ENCODE measurements at places on chromosomes 2 and 18.

DNA sequence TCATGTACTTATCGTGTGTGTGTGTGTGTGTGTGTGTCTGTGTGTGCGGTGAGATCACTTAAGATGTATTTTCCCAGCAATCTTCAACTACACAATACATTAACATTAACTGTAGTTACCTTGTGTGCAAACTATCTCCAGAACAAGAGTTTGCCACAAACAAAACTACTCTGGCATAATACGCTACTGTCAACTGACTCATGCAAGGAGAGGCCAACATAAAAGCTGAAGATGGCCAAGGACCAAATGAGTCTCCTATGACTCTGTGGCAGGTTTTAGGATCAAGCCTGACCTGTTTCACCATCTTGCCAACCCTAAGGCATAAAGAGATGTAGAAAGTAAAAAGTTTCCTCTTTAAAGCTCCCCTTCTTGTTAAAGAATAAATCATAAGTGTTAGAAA is 20.1 kb downstream of the CYB5A start:
- no peak for DNase-seq

DNA sequence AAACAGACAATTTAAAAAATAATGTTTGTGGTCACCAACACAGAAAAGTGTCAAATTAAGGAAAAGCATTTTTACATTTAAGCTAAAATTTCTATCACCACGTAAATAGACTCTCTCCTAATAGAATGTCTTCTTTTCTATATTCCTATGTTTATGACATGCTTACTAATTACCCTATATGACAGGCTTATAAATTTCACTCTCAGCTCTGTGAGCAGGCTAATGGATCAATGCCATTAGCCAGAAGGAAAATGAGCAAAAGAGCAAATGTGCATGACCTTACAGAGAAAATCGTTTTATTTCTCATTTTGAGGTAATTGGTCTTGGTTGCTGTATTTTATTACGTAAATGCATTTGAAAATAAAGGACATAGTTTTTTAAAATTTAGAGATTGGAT is 209.7 kb downstream of the TMX3 start:
- no peak for DNase-seq

DNA sequence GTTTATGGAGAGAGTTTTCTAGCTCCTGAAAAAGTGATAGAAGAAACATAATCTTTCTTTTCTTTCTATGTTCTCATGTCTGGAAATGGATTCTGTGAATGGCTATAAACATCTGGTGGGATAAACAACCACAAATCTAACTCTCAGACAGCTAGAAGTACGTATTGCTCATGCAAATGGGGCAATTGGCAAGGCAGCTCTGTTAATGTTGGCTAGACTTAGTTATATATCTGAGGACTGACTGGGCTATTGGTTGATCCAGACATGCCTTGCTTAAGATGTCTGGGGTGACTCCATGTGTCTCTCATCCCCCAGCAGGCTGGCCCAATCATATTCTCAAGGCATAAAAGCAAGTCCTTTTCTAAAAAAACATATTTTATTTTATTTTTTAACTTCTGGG is 939.2 kb upstream of the NRXN1 start:
- no peak for DNase-seq

DNA sequence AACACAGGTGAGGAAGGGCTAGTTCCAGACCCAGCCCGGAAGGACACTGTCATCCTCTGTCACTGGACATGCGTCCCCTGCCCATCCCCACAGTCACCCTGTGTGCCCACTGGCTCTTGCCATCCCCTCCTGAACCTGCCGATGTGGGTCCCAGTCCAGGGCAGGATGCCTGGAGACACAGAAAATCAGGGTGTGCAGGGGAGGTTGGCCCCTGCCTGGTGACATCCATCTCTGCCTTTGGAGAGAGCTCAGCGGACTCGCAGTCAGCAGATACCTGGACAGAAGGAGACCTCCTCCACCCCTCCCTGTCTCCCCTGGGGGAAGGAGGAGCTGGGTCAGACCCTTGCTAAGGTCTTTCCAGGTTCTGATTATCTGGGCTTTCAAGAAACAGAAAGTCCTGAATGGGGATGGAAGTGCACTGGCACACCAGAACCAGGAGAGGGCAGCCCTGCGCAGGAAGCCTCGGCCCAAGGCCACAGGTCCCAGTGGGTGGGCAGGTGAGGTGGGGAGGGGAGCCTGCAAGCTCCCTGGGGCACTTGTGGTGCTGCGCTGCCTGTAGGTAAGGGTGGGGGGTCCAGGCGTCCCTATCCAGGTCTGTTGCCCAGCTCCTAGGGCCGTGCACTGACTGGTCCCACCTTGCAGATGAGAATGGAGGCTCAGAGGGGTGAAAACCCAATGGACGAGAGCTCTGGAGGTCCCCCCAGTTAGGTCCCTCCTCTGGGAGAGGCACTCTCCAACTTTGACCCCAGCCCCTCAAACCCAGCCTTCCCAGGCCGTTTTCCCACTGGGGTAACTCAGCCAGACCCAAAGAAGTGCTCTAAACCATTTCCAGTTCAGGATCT is 9.7 kb upstream of the OTOS start:
- peak; percentile 44 for DNase-seq

- peak; percentile 80 for DNase-seq
Observed at GRCh38 chr18:76349067-76349715, 145.9 kb downstream of the ZNF516 start.

DNA sequence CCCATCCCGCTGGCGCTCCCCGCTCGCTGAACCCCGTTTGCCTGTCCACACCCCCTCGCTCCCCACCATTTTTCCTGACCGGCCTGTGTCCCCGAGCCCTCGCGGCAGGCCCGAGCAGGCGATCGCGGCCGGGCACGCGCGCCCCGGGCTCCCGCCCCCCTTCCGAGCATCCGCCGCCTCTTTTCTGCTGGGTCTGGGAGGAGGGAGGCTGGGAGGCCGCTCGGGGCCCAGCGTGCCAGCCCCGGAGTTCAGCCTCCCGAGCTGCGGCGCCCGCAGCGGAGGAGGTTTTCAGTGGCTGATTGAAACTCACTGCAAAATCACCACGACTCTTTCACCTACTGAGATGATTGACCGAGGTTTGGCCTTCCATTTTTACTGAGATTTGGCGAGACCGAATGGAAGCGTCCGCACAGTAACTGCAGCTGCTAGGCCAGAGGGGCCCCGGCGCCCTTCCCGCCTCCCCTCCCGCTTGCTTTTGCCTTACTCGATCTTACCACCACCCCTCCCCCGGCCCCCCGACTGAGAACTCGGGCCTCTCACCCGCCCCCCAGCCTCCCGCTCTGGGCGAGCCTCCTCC is 4.8 kb downstream of the SOX11 start:
- no peak for DNase-seq

- DNase-seq: no peak
Observed at GRCh38 chr2:224386876-224387275, 15.0 kb downstream of the FAM124B start.

DNA sequence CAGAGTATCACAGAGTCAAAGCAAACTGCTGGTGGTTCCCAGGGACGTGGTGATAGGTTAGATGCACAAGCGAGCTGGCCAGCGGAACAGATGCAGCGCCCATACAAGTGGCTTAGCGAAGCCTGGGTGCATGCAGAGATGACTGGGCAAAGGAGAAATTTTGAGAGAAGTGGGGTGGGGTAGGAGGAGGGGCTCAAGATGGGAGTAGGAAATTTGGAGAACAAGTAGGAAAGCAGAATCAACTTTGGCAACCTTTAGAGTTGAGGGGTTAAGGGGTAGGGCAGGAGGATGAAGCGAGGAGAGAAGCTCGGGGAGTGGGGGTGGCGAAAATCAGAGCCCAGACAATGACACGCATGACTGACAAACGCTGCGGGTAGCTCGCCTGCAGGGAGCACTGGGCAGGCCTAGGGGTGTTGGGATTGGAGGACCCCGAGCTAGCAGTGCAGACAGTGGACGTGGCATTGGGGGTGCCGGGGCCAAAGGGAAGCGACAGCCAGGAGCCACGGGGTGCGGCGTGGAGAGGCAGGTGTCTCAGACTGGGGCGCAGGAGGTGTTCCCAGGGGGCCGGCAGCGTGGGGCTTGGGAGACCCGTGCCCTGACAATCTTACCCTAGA is 431 bp downstream of the FAM98A start:
- peak; percentile 75 for DNase-seq

DNA sequence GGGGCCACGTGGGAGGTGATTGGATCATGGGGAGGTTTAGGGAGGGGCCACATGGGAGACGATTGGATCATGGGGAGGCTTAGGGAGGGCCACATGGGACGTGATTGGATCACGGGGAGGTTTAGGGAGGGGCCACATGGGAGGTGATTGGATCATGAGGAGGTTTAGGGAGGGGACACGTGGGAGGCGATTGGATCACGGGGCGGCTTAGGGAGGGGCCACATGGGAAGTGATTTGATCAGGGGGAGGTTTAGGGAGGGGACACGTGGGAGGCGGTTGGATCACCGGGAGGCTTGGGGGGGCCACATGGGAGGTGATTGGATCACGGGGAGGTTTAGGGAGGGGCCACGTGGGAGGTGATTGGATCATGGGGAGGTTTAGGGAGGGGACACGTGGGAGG is 22.5 kb upstream of the SALL3 start:
- no peak for DNase-seq

- no peak for DNase-seq
Observed at GRCh38 chr2:128241896-128242295, 76.8 kb downstream of the HS6ST1 start.

GRCh38 chr2:78439122-78439521 is 586.4 kb upstream of the REG3G start:
- no peak for DNase-seq

GRCh38 chr2:26195040-26195984 is 22.4 kb downstream of the GAREM2 start:
- no peak for DNase-seq

GRCh38 chr2:54261537-54261936 is 5.5 kb upstream of the TSPYL6 start:
- no peak for DNase-seq

- DNase-seq: peak; percentile 82
Observed at GRCh38 chr2:74267068-74267467, 68.7 kb downstream of the MTHFD2 start.

- no peak for DNase-seq
Observed at GRCh38 chr2:146246736-146247523, 1597.9 kb upstream of the ACVR2A start.

DNA sequence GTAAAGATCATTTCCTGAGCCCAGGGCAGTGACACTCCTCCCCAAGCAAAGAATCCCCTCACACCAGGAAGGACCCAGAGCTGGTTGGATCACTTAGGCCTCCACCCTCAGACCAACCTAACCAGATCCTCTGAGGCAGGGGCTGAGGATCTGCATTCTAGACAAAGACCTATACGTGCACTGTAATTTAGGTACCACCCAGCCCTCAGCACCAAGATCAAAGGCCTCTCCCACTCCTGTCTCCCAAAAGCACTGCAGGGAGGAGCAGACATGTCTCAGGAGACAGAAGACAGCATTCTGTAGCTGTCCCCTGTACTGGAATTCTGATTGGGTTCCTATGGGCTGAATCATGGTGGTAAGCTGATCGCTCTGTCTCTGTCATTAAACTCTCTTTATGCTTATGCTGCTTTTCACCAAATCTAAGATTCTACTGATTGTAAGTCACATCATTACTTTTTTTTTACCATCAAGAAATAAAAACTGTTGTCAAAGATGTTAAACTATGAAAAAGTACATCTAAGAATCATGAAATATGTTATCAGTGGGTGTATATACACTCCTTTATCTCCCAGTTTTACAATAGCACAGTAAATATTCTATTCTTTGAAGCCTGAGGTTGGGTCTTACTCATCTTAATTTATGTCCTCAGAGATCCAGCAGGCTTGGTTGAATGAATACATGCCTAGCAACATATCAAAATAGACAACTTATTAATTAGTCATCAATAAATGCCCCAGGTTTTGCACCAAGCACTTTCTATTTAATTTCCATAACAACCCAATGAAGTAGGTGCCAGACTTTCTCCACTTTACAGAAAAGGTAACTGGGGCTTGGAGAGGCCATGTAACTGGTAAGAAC is 28.3 kb downstream of the MCFD2 start:
- DNase-seq: no peak

DNA sequence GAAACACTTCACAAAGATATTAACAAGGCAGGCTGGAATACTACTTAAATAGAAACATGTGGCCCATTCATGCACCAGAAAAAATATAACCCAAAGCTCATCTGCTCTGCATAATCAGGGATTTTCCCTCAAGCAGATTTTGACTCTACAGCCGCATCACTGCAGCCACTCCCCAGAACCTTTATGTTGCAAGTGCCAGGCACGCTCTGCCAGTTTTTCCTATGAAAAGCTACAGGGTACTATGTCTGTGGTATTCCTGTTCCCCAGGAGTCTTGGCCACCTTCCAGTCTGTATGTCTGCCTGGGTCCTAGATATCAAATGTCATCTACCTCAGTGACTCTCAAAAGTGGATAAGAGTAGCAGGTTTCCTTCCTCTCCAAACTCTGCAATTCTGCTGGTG is 3.8 kb downstream of the COA5 start:
- peak; percentile 46 for DNase-seq

DNA sequence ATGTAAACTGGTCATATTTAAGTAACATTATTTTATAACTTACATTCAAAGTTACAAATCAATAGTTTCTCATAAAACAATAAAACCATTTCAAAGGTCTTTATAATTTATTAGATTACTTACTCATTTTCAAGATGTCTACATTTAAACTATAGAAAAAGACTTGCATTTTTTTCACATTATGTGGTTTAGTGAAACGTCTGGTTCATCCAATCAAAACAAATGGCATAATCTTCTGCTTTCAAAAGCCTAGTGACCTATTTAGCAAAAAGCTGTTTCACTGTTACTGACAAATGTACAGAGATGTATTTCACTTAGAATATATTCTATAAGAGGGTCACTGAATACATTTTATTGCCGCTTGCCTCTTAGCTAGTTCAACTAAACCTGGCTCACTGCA is 49.3 kb upstream of the MCM6 start:
- no peak for DNase-seq

DNA sequence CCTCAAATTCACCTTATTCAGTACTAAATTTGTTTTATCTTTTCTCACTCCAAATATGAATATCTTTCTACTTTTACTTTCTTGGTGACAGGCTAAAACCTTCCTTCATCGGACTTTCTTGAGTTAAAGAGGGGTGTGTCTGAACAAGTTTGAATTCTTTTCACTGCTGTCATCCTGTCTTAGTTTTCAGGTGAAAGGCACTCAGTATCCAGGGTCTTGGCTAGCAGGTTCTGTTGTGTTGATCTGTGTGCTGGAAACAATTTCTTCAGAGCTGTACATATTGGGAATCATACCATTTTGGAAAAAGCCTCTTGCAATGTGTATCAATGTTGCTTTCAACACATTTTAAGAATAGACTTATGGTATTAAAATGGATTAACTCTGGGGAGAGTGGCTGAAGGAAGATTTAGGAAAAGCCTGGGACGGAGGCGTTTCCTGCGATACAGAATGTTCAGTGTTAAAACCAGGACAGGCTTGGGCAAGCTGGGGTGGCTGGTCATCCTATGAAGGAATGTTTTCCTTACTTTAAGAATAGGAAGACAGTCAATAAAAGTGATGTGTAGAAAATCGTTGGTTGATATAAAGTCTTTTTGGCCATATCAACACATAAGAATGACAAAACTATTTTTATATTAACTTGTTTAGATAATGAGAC is 350.7 kb upstream of the SPRED2 start:
- DNase-seq: no peak

- peak; percentile 3 for DNase-seq
Observed at GRCh38 chr2:240962300-240963064, 35.9 kb upstream of the SNED1 start.

- DNase-seq: no peak
Observed at GRCh38 chr18:63604791-63605567, 17.8 kb downstream of the SERPINB13 start.

GRCh38 chr2:36677386-36677785 is 19.1 kb upstream of the VIT start:
- no peak for DNase-seq

GRCh38 chr18:6199777-6200176 is 214.9 kb downstream of the L3MBTL4 start:
- no peak for DNase-seq
